Foreskin fibroblast (primary cell): ENCODE measurements at places on chromosomes 2 and 18.
A peak's percentile ranks its signal among the peaks of the same experiment; 100 is the strongest.

GRCh38 chr2:30113617-30114293 is 33.1 kb upstream of the YPEL5 start:
- peak; percentile 90 for DNase-seq

DNA sequence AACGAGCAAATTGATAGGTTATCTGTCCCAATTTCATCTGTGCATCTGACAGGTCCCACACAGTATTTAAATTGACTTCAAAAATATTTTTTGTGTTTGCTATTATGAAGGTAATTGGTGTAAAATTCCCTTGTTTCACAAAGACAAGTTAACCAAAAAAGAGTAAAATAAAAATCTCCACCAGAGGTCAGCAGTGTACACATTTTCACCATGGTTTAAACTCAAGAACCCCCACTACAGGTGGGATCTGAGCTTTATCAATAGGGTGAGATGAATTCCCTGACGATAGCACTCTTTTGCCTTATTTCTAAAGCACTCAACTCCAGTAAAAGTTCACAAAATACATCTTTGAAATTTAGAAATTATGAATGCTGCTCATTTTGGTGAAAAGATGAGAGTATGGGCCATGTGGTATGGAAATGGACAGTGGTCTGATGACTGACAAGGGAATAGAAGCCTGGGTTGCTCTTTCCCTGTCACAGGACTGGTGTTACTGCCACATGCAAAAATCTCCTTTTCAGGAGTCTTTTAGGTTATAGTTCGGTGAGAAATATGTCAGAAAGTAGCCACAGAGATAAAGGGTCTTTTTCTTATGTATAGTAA is 68.0 kb downstream of the SERPINB8 start:
- DNase-seq: no peak

GRCh38 chr2:233369897-233370685 is 15.8 kb downstream of the DGKD start:
- DNase-seq: no peak

GRCh38 chr18:1014509-1014908 is 109.8 kb downstream of the ADCYAP1 start:
- no peak for DNase-seq

- DNase-seq: peak; percentile 67
These were observed 3.1 kb upstream of the SPP2 start for GRCh38 chr2:234047361-234047760.

- DNase-seq: peak; percentile 66
These were observed 4.6 kb downstream of the NEU2 start for GRCh38 chr2:233037078-233037477.
